Caco-2 (cell line): ENCODE measurements at places on chromosomes 2 and 18. TPM values are rescaled to one million over a fixed set of nuclear protein-coding genes. Genes with fewer than 3 reads are reported as not detected.

DNA sequence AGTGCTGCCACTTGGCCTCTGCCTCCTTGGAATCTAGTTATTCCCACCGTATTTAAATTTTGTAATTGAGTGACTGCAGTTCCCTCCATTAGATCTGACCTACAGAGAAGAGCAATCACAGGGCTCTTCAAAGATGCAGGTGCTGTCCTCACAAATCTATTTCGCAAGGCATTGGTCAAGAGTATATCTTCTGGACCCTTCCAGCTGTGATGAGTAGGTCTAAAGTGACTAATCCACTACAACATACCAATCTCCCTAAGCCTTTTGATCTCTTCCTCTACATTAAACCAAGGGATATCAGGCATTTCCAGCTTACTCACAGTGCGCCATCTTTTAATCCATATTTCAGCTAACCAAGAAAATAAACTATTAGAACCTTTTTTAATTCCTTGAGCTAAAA is 65.1 kb upstream of the COL3A1 start:
- no peaks in the 10 kb centered on the region; the same call in 1 of the 2 replicates for H3K4me1 ChIP-seq
- no peaks in the 10 kb centered on the region for H3K36me3 ChIP-seq
- H3K4me3 ChIP-seq: no peak overlapping the region
- H3K27ac ChIP-seq: no peak overlapping the region

DNA sequence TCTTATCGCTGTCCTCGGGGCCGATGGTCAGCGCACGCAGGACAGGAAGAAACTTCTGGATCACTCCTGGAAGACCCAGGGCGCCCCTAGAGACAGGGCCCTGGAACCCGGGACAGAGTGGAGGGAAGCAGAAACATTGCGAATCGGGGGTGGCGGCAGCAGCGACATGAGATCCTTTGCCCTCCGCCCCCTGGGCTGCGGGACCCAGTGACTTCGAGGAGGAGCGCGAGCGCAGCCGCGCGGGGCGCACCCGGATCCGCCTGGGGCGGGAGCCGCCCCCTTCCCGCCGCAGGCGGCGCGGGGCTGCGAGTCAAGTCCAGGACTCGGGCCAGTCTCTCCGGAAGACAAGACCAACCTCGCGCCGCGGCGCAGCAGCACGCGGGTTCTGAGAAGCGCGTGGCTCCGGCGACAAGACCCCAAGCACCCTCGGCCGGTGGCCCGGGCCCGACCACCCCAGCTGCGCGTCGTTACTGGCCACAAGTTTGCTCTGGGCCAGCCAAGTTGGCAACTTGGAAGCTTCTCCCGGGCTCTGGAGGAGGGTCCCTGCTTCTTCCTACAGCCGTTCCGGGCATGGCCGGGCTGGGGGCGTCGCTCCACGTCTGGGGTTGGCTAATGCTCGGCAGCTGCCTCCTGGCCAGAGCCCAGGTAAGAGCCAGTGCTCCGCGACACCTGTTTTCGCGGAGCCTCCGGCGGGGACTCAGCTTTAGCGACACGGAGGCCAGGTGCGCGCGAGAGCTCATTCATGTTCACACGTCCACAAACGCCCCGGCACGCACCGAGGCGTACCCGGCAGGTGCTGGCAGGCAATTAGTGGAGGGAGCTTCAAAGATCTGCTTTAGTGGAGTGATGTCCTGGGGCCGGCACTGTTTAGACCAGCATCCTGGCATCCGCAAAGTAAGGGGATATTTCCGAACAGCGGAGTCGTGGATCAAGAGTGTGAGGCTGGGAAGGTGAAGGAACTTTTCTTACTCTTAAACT is at the start of gene PTH2R:
TSS of gene PTH2R (plus strand) at position 319 of the 978 bp plus-strand sequence. CDS start at position 571, 252 bp downstream.
- H3K36me3 ChIP-seq: no peaks in the 10 kb centered on the region
- no peaks in the 10 kb centered on the region for H3K27me3 ChIP-seq
- H3K4me3 ChIP-seq: no peak within 1 kb of the TSS
- no peak within 1 kb of the TSS for H3K27ac ChIP-seq
- no peak for DNase-seq

DNA sequence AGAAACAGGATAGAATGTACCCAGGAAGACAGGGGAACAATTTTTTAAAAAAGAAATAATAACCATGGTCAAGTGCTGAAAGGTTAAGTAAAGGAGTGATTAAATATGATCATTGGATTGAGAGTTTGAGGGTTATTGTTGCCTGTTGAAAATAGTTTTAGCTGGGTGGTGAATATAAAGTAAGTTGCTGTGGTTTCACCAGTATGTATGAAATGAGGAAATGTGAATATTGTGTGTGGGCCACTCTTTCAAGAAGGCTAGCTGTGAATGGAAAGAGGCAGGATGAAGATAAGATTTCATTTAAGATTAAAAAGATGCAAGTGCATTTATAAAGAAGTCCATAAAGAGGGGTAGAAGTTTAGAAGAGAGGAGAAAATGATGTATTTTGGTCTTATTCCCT is 53.8 kb downstream of the GULP1 start:
- no peak for DNase-seq
- H3K27ac ChIP-seq: no peak overlapping the region
- no peaks in the 10 kb centered on the region for H3K4me1 ChIP-seq
- no peak overlapping the region for H3K4me3 ChIP-seq

DNA sequence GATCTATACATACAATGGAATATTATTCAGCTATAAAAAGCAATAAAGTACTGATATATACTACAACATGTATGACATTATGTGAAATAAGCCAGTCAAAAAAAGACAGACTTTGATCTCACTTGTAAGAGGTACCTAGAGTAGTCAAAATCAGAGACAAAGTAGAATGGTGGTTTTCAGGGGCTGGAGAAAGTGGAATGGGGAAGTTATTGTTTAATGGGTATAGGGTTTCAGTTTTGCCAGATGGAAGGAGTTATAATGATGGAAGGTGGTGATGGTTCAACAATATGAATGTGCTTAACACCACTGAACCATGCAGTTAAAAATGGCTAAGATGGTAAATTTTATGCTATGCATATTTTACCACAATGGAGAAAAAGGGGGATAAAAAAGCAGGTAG is 6.3 kb downstream of the COBLL1 start:
- peaks cover 9% of the 10 kb centered on the region; the same call in 1 of the 2 replicates for H3K4me1 ChIP-seq
- H3K36me3 ChIP-seq: no peaks in the 10 kb centered on the region
- DNase-seq: no peak
- no peak overlapping the region for H3K4me3 ChIP-seq
- no peaks in the 10 kb centered on the region for H3K27me3 ChIP-seq

- no peak overlapping the region for H3K27ac ChIP-seq
- no peaks in the 10 kb centered on the region for H3K27me3 ChIP-seq
- H3K4me3 ChIP-seq: no peak overlapping the region
- H3K4me1 ChIP-seq: no peaks in the 10 kb centered on the region
- no peak for DNase-seq
Measured at GRCh38 chr18:68727506-68727905, 12.6 kb upstream of the TMX3 start.

- no peak overlapping the region for H3K27ac ChIP-seq
- no peaks in the 10 kb centered on the region for H3K4me1 ChIP-seq
- no peaks in the 10 kb centered on the region for H3K27me3 ChIP-seq
- no peaks in the 10 kb centered on the region for H3K36me3 ChIP-seq
- no peak for DNase-seq
Measured at GRCh38 chr2:237446338-237446665, 32.3 kb upstream of the COL6A3 start.

DNA sequence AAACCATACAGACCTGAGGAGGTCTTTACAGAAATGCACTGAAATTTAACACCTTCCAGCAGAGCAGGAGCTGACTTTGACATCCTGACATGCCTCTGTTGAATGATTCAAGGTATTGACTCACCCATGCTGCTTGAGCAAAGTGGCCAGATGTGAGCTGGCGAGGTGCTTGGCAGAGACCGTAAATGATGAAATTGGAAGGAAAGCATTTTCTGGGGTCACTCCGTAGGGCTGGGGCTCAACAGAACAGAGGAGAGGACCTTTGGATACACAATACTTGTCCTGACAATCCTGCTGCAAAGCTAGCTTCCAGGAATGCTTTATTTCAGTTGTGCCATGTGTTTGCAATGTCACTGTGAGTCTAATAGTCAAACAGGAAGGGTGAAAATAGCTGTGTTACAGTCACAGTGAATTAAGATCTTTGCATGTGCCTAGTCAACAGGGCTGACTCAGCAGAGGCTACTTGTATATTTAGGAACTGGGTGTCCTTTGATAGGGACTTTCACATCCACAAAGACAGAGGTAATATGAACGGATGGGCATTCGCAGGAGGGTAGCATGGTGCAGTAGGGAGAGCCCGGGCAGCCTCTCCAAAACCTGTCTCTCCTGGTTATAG is 31.6 kb upstream of the NCK2 start:
- peaks cover 49% of the 10 kb centered on the region for H3K4me1 ChIP-seq
- H3K27ac ChIP-seq: peak overlapping the region; percentile 75
- no peaks in the 10 kb centered on the region for H3K27me3 ChIP-seq
- H3K36me3 ChIP-seq: no peaks in the 10 kb centered on the region

GRCh38 chr2:119751706-119752105 is 8.0 kb upstream of the PTPN4 start:
- H3K27me3 ChIP-seq: no peaks in the 10 kb centered on the region
- no peaks in the 10 kb centered on the region for H3K36me3 ChIP-seq
- H3K27ac ChIP-seq: no peak overlapping the region
- no peaks in the 10 kb centered on the region for H3K4me1 ChIP-seq

GRCh38 chr2:152319822-152320570 is 15.0 kb upstream of the FMNL2 start:
- H3K27me3 ChIP-seq: no peaks in the 10 kb centered on the region
- no peak for DNase-seq
- H3K4me3 ChIP-seq: no peak overlapping the region
- H3K36me3 ChIP-seq: no peaks in the 10 kb centered on the region
- H3K4me1 ChIP-seq: no peaks in the 10 kb centered on the region

GRCh38 chr2:207473049-207473930 is 56.5 kb upstream of the CREB1 start:
- H3K27me3 ChIP-seq: no peaks in the 10 kb centered on the region
- H3K36me3 ChIP-seq: no peaks in the 10 kb centered on the region
- no peak overlapping the region for H3K4me3 ChIP-seq
- peaks cover 25% of the 10 kb centered on the region for H3K4me1 ChIP-seq
- no peak for DNase-seq

DNA sequence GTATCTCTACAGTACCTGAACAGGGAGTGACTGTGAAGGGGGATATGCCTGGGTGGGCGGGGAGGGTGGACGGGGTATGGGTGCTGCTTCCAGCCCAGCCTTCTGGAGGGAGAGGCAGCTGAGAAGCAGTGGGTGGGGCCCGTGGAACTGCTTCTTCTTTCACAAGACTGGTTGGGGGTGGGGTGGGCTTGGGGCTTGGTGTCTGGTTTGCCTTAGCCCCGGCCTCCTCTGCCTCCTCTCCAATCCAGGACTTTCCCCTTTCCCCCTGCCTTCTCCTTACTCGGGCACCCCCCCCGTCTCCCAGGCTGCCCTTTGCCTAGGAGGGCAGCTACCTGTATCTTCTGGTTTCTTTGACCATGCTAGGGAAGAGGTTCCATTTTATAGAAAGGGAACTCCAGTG is 233.4 kb downstream of the DYSF start:
- no peaks in the 10 kb centered on the region for H3K4me1 ChIP-seq
- H3K36me3 ChIP-seq: no peaks in the 10 kb centered on the region
- H3K27ac ChIP-seq: no peak overlapping the region

- no peak overlapping the region for H3K4me3 ChIP-seq
- no peaks in the 10 kb centered on the region for H3K27me3 ChIP-seq
- H3K36me3 ChIP-seq: no peaks in the 10 kb centered on the region
- no peak for DNase-seq
- no peaks in the 10 kb centered on the region for H3K4me1 ChIP-seq
Measured at GRCh38 chr18:61544178-61544577, 210.9 kb downstream of the CDH20 start.

DNA sequence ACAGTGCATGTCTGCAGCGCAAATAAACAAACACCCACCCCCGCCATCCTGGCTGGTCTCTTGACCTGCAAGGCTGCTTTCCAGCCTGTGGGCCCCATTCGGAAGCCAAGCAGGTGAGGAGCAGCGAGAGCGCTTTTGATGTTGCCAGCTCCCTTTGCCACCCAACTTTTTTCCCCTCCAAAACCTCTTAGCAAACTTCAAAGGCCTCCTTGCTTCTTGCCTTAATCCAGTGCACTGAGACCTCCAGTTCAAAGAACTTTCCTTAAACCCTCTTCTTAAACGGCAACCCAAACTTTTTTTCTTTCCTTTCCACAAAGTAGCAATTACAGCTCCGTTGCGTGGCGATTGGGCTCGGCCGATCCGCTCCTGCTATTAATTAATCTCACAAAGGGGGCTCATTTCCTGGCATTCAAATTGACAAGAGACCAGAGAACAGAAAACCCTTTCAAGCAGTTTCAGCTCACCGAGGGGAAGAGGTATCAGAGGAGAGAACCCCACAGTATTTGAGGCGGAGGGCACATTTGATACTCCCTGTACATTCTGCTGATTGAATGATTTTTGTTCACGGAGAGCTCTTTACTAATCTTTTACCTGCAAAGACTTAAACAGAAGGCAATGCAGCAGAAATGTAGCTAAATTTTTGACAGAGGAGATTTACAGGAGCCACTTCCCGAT is 531.4 kb downstream of the TMEM182 start:
- H3K4me1 ChIP-seq: no peaks in the 10 kb centered on the region
- H3K27ac ChIP-seq: no peak overlapping the region
- DNase-seq: no peak
- H3K36me3 ChIP-seq: no peaks in the 10 kb centered on the region

DNA sequence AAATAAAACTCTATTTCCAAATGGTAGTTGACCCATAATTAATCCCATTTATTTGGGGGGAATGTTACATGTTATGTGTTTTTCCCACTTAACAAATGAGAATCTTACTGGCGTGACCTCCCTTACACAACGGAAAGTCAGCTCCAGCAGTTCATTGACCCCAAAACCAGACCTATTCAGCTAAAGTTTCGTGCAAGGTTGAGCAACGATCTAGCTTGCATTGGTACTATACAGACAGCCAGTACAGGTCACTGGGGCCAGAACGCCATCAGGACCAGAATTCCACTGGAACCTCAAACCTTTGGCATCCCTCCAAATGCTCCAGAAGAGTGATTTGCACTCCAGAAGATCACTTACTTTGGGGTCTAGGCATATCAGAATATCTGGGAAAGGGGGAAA is 6.8 kb upstream of the CTAGE1 start:
- DNase-seq: no peak
- H3K36me3 ChIP-seq: no peaks in the 10 kb centered on the region
- H3K4me3 ChIP-seq: no peak overlapping the region
- H3K4me1 ChIP-seq: peaks cover 11% of the 10 kb centered on the region

- no peak overlapping the region for H3K4me3 ChIP-seq
- no peaks in the 10 kb centered on the region for H3K27me3 ChIP-seq
- H3K27ac ChIP-seq: peak overlapping the region; percentile 52
- DNase-seq: no peak
Measured at GRCh38 chr2:133434959-133435668, 133.1 kb downstream of the NCKAP5 start.

GRCh38 chr2:36618381-36618780 is 20.4 kb upstream of the FEZ2 start:
- no peaks in the 10 kb centered on the region for H3K27me3 ChIP-seq
- peak; percentile 83 for DNase-seq
- H3K4me3 ChIP-seq: no peak overlapping the region
- no peaks in the 10 kb centered on the region for H3K36me3 ChIP-seq
- peaks cover 12% of the 10 kb centered on the region for H3K4me1 ChIP-seq

Gene TWIST2
- not detected in 2 replicates for total RNA-seq

Gene SCN7A
- total RNA-seq: 0.23 and 0.27 TPM in 2 replicates

Gene RFTN2
- 0.18 TPM in 1 of 2 replicates, not detected in the other for total RNA-seq

Gene PKDCC
- 322 and 339 TPM in 2 replicates for total RNA-seq

Gene PDE11A
- 0.21 and 0.25 TPM in 2 replicates for total RNA-seq

Gene CCDC150
- total RNA-seq: 26.3 and 34.0 TPM in 2 replicates
